SK-N-DZ (cell line): ENCODE measurements at places on chromosomes 2 and 18.

- peak; percentile 8 for DNase-seq
Observed at GRCh38 chr2:185507719-185508118, 230.9 kb upstream of the FSIP2 start.

DNA sequence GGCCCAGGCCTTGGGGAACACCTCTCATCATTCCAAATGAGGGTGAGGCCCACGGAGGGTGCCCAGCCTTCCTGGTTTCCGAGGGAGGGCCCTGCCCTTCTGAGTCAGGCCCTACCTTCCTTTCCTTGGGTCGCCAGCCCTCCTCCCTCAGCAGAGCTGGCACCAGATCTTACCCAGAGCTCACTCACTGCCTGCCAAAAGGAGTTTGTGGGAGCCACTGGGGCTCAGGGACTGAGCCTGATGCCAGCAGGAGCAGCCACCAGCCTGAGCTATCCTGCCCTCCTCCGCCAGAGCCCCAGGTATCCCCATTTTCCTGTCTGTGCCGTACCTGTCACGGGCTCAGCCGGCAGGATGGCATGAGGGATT is 64.1 kb downstream of the NRP2 start:
- no peak for DNase-seq

DNA sequence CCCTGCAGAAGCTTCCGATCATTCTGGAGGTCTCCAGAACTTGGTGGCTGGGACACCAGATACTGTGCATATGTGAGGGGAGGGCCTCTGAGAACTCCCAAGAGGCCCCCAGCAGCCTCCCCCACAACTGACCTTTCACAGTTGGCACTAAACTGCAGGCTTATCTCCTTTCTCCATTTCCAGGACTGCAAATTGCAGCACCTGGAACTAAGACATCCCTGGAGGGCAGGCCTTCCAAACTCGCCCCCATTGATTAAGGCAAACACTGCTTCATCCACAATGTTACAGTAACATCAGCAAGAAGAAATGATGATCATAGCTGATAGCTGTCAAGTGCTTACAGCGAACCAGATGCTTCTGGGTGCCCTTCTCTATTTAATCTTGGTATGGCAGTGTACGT is 67.9 kb downstream of the TGOLN2 start:
- no peak for DNase-seq

- DNase-seq = peak; percentile 11
Observed at GRCh38 chr2:98907966-98908905, 27.8 kb downstream of the CRACDL start.

DNA sequence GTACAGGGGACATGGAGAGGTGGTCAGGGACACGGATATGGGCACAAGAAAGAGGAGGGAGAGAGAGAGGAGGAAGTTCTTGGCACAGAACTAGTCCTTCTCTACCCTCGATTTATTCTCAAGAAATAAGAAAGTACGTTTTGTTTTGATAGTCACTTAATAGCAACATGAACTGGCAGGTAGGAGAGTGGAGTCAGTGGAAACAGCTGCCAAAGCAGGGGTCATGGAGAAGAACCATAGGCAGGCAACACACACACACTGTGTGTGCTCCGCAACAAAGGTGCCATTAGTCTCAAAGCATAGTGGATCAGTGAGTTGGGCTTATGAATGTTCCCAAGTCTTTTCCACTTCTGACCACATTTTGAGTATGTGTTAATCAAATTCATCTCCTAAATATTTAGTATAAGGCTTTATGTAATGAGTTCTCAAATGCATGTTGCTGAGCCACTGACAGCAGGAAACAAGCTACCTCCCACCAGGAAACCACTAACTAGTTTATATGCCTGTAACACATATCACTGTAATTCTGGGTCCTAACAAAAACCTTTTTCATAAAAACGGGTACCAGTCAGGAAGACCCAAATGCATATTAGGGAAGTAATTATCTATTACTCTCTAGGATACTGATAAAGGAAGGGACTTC is 41.1 kb downstream of the IWS1 start:
- no peak for DNase-seq

DNA sequence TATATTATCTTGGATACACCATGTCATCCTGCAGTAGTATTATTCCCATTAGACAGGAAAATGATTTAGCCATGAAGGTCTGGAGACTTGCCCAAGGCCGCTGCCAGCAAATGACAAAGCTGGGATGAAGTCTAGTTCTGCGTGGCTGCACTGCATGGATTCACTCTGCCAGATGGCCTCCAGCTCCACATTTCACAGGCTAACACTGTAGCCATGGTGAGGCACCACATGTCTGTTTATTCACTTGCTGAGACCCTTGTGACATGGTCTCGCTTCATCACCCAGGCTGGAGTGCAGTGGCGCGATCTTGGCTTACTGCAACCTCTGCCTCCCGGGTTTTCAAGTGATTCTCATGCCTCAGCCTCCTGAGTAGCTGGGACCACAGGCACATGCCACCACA is 31.5 kb upstream of the SCG2 start:
- DNase-seq = peak; percentile 58

GRCh38 chr2:74488643-74489481 is 6.0 kb downstream of the TTC31 start:
- DNase-seq = no peak

DNA sequence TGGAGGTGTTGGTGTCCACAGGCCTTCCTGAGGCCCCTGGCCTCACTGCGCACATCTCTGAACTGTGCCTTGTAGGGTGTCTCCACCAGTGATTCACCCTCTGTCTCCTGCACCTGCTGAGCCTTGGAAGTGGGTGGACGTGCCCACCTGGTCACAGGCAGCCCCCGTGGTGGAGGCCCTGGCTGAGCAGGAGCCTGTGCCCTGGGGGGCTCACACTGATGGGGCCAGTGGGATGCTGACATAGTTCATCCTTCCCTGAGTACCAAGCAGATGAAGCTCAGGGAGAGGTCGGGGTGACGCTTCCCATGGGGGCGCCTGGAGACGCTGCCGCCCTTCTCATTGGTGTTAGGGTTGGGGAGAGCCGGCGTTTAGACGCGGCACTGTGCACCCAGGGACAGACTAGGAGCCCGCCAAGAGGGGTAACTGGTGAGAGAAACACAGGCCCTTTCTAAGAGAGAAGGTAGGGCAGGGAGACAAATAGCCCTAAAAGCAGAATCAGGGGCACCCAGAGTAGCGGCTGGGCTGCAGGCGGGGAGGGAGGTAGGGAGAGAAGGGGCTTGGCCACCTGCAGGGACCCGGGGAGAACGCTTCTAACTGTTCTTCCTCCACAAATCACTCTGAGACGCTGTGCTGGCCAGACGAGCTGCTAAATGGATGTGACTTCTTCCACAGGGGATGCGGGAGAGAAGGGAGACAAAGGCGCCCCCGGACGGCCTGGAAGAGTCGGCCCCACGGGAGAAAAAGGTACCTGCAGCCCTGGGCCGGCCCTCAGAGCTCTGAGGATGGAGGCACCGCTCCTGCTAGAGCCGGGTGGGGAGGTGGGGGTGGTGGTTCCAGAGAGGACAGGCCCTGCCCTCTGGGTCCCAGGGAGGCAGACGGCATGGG is 18.0 kb downstream of the COLEC11 start:
- no peak for DNase-seq

- DNase-seq = no peak
Observed at GRCh38 chr18:73679941-73680712, 467.5 kb downstream of the FBXO15 start.

DNA sequence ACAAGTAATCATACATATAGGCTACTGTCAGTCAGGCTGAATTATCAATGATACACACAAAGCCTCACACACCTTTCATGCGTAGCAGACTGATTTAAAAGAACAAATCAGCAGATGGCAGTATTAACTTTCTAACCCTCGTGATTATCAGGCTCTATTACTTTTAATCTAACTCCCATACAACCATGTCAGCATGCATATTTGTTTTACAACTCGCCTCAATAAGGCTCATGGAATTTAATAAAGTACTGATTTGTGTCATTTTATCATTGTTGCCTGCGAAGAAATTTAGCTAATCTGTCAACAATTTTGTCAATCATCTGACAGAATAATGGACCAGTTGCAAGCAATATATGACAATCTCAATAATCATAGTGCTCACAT is 82.8 kb downstream of the SLC25A12 start:
- peak; percentile 15 for DNase-seq

DNA sequence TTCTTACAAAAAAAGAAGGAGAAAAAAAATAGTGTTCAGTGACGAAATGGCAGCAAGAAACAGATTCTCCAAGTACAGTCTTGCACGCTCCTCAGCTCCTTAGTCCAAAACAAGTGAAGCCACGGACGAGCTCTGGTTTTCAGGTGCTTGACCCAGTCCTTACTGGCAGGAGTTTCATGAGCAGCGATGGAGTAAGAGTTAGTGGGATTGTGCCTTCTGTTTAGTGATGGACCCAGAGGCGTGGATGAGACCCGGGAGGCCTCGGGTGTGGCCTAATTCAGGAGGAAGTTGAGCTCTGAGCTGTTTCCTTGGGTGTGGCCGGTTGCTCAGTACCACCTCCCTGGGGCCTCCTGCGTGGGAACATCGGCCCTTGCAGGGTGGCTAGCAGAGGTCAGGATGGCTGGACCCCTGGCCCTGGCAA is 52.0 kb downstream of the KIF5C start:
- no peak for DNase-seq

- no peak for DNase-seq
Observed at GRCh38 chr18:79371561-79372121, 24.1 kb upstream of the NFATC1 start.

- DNase-seq = no peak
Observed at GRCh38 chr2:133378928-133379549, 189.2 kb downstream of the NCKAP5 start.

DNA sequence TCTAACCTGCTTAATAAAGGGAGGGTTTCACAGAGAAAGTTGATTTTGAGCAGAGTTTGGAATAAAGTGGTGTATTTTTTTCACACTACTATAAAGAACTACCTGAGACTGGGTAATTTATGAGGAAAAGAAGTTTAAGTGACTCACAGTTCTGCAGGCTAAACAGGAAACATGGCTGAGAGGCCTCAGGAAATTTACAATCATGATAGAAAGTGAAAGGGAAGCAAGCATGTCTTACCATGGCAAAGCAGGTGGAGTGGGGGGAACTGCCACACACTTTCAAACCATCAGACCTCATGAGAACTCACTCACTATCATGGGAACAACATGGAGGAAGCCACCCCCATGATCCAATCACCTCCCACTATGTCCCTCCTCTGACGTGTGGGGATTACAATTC is 546.7 kb downstream of the EPHA4 start:
- no peak for DNase-seq

- DNase-seq = no peak
Observed at GRCh38 chr2:69077252-69077950, 64.4 kb downstream of the ANTXR1 start.

- no peak for DNase-seq
Observed at GRCh38 chr2:191158747-191159146, 8.0 kb upstream of the STAT4 start.

DNA sequence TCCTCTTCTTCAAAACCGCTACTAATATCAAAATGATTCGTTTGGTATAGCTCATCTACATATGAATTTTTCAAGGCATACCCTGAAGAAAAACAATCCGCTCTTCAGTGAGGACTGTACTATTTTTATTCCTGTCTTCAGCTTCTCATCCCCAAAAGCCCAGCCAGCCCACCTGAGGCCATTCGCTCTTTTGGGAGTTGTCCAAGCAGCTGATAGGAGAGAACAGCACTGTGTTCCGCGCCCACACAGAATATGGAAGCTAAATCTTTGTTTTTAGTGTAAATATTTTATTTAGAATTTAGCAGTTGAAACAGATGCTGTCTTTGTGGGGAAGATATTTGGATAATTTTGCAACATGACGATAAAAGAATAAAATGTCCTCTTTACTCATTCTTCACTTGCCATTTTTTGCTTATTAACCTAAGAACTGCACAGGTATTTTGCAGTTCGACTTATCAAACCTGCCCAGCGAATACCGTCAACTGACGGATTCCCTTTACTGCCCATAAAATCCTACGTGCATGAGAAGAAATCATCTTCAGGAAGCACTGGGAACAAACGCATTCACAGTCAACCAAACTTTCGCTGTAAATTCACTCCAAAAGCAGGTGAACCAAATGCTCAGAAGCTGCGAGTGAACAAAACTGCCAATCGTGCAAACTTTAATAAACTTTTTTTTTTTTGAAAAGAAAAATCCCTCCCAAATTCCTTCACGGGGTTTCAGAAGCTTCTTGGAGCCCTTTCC is 3.4 kb downstream of the ZNF521 start:
- DNase-seq = no peak

DNA sequence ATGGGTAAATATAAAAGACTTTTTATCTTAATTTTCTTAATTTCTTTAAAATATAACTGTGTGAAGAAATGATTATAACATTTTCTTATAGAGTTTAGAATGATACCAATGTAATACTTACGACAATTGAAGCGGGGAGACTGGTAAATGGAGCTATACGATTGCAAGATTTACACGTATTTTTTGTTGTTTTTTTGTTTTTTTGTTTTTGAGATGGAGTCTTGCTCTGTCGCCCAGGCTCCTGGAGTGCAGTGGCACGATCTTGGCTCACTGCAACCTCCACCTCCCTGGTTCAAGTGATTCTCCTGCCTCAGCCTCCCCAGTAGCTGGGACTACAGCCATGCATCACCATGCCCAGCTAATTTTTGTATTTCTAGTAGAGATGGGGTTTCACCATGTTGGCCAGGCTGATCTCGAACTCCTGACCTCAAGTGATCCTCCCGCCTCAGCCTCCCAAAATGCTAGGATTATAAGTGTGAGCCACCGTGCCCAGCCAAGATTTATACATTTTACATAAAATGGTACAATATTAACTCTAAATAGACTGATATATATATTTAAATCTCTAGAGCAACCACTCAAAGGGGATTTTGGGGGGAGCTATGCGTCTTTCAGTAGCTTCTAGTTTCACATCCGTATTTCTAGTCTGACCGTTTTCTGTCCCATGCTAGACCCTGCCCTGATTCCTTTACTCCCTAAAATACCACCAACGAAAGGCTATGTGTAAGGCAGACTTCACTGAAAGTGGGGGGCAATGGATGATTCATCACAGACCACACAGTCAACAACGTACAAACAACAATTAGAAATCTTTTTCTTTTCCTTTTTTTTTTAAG is 28.2 kb upstream of the ATG16L1 start:
- no peak for DNase-seq

DNA sequence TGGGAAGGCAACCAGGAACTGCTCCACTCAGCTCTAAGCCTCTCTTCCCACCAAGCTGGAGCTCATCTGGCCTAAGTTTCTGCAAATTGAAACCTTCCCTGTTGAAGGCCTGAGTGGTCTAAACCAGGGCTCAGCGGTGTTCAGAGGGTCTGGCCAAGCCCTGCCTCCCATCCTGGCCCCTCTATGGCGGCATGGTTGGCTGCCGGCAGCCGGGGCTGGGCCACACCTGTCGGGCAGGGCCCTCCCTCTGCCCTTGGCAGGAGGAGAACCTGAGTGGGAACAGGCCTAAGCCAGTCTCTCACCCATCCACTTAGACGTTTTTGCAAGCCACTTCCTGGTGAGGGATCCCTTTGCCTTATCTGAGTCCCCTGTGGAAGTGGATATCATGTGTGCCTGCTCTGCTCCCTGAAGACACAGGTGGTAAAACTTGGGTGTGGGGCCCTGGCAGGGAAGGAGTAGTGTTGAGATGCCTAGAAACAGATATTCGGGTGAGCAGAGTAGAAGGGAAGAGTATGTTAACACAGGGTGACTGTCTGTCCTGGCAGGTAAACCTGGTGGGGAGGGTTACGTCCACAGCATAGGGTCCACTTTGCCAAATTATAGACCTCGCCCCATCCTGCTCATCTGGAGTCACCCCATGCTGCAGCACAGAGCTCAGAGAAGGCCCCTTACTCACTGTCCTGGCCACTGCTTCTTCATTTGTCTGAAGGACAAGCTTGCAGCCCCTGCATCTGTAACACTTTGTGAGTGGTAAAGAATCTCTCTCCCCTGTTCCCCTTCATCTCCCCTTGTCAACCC is 63.0 kb upstream of the SIX2 start:
- no peak for DNase-seq

GRCh38 chr2:234139755-234140154 is 89.3 kb downstream of the SPP2 start:
- no peak for DNase-seq
